Astrocyte of the hippocampus (primary cell): ENCODE measurements at places on chromosomes 2 and 18.

DNA sequence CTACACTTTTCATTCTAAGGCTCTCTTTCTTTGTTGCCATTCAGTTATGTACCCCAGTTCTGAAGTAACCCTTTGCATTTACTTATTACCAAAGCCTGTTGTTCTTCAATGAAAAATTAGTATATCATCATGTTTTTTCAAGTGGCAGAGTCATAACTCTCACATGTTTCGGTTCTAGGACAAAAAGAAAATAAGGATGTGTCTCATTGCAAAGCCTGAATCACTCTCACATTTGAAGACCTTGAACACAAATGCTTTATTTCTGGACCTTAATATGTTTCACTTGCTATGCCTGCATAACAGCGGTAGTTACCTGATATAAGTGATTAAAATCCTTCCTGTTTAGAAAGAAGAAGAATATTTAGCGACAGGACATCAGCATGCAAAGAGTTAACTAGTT lies 49.1 kb downstream of the ZEB2 start:
- DNase-seq, result no peak

DNA sequence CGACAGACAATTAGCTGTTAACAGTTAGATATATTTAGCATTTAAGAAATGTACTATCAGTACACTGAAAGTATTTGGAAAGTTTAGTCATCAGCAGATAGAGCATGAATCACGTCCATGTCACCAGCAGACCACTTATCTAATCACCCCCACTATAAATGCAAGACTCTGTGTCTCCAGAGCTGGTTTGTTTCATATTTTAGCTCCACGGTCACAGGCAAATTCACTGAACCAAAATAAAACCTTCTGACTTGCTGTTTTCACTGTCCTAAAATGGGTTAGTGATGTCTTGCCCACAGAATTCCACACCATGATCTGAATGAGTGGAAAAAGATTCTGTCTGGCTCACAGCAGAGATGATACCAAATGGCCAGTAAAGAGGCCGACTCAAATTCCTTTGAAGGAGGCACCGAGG lies 64.9 kb downstream of the CDH2 start:
- DNase-seq, result peak; percentile 69

GRCh38 chr18:60047556-60047955 lies 147.8 kb downstream of the PMAIP1 start:
- no peak for DNase-seq

- DNase-seq, result peak; percentile 7
Observed at GRCh38 chr18:23547846-23548245, 38.5 kb downstream of the NPC1 start.

GRCh38 chr2:12606472-12607000 lies 110.2 kb upstream of the TRIB2 start:
- DNase-seq, result peak; percentile 63
